ENCODE measurements at places on chromosomes 4 and X. TPM values are rescaled to one million over a fixed set of nuclear protein-coding genes. Genes with fewer than 3 reads are reported as not detected.

The ATP1B4 gene
- not detected for polyA plus RNA-seq

The CLCN5 gene
- 3.1 TPM for polyA plus RNA-seq

The FAM133A gene
- polyA plus RNA-seq: not detected

- DNase-seq: no peak
Observed at GRCh38 chr4:74395633-74396032, 30.7 kb downstream of the EREG start.

DNA sequence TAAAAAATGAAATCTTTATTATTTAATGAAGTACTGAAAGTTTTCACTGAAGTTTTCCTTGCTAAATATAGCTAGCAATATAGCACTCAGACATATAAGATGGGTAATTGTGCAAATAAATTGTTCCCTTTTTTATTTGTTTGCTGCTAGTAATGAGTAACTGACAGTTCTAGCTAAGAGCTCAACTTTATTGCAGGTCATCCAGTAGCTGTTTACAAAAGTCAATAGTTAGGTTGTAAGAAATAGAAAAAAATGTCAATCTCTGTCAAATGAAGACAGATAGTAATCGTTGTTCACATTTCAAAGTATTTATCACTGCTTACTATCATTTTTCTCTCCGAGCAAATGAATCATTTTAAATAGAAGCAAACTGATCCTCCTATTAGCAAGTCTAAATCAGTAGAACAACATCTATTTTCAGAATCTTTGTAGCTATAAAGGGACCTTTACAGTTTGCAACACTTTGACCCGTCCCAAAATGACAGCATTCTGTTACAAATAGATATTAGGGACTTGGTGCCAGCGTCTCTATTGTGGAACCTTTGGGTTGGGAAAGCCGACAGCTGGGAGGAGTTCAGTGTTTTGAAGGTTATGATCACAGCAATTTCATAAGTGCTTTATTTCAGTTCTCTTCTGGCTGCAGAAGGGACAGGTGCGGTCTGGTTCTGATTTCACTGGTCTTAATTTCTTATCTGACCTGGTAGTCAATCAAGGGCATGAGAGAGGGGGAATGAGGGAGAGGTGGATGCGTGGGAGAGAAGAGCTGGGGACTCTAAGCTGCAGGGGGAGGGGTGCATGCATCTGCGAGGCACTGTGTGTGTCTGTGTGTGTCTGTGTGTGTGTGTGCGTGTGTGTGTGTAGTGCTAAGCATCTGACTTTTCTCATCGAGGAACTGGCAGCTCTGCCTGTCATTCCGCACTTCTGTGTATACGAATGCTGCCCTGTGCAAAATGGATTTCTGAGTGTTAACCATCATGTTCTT, 227.9 kb upstream of the PITX2 start:
- no peak for DNase-seq

DNA sequence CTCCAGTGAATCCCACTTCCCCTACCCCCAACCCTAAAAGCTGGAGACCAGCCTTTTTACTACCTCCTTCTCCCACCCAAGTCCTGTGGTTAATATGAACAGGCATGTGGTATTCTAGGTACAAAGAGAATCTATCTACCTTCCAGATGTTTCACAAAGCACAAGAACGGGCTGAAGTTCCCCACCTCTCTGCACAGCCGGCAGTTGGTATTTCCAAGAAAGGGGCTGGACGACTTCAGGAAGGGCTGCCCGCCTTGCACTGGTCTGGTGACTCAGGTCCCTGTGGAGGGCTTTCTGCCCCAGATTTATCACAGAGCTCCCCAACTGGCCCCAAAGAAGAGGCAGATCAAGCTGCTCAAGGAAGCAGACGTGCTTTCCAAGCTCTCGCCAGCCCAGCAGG, 4.5 kb downstream of the FAM47E start:
- DNase-seq: no peak
